ENCODE measurements at places on chromosomes 6 and 20. TPM values are rescaled to one million over a fixed set of nuclear protein-coding genes. Genes with fewer than 3 reads are reported as not detected.

DNA sequence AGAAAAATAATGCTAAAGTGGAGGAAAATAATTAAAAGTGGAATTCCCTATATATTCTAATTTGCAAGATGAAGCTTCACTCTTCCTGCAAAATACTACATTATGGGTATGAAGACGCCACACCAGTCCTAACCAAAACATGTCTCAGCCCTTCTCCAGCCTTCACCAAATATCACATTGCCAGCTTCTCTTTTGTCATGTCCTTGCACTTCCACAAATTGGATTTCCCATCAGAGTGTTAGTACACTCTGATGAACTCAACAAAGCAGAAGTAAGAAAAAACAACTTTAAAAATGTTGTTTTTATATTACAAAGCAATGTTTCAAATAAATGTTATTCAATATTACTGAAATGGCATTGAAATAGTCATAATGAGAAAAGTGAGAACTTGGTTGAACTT lies 62.4 kb upstream of the RNF146 start:
- no peak for DNase-seq

- no peak for DNase-seq
Measured at GRCh38 chr20:41030061-41030460, 1.4 kb downstream of the TOP1 start.

DNA sequence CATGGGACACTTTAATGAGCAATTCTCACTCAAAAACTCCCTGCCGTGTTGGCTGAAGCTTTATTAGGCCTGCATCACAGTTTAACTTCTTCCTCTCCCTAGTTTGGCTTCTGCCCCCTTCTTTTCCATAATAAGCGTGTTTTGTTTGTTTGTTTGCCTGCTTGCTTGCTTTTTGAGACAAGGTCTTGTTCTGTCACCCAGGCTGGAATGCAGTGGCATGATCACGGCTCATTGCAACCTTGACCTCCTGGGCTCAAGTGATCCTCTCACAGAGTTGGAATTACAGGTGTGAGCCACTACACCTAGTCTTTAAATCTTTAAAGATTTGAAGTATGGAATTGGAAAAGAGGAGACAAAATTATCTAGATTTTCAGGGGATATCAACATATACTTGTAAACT lies 25.4 kb upstream of the DNAAF9 start:
- DNase-seq = no peak

DNA sequence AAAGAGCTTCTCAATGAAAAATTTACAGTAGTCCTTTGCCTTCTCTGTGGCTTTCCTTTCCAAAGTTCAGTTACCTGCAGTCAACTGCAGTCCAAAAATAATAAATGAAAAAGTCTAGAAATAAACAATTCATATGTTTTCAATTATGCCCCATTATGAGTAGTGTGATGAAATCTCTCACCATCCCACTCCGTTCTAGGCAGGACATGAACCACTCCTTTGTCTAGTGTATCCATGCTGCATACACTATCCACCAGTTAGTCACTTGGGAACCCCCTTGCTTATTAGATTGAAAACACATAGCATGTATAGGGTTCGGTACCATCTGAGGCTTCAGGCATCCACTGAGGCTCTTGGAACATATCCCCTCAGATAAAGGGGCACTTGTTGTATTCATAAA lies 80.6 kb upstream of the EYA4 start:
- no peak for DNase-seq

GRCh38 chr20:51832276-51832675 lies 30.0 kb upstream of the SALL4 start:
- DNase-seq = no peak

- DNase-seq = no peak
Measured at GRCh38 chr6:142683714-142684141, 261.2 kb downstream of the HIVEP2 start.

DNA sequence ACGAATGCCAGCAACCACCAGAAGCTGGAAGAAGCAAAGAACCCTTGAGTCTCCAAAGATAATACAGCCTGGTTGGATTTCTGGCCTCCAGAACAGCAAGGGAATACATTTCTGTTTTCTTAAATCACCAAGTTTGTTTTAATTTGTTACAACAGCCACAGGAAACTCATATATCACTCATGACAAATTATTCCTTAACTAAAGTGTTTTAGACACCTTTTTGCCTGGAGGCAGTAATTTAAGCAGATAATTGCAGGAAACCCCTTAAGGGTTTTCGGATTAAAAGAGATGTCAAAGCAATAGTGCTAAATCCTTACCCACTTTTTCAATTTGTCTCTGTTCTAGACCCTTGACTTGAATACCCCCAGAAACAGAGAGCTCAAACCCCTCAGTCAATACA lies 1050.0 kb downstream of the EPHA7 start:
- DNase-seq = no peak

GRCh38 chr6:35730745-35731413 lies 6.0 kb upstream of the ARMC12 start:
- no peak for DNase-seq

- no peak for DNase-seq
Measured at GRCh38 chr20:54015496-54015895, 54.9 kb downstream of the BCAS1 start.

DNA sequence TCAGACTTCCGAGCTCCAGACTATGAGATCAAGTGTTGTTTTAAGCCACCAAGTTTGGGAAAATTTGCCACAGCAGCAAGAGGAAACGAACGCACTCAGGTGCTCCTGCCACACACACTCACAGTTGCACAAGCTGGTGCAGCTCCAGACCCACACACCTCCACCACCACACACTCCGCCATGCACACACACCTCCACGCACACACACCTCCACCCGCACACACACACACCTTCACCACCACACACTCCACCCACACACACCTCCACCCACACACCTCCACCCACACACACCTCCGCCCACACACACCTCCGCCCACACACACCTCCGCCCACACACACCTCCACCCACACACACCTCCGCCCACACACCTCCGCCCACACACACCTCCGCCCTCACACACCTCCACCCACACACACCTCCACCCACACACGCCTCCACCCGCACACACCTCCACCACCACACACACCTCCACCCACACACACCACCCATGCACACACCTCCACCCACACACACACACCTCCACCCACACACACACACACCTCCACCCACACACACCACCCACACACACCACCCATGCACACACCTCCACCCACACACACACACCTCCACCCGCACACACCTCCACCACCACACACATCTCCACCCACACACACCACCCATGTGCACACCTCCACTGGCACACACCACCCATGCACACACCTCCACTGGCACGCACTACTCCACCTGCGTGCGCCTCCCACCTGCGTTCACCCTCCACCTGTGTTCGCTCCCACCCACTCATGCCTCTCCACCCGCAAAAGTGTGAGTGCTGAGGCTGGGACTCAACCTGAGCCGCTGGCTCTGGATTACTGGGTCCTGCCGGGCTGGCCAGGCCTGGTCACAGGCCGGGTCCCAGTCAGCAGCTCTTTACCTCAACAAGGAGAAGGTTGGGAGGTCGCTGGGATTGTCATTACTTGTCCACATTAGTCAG lies 175.6 kb downstream of the BMP7 start:
- DNase-seq = no peak

DNA sequence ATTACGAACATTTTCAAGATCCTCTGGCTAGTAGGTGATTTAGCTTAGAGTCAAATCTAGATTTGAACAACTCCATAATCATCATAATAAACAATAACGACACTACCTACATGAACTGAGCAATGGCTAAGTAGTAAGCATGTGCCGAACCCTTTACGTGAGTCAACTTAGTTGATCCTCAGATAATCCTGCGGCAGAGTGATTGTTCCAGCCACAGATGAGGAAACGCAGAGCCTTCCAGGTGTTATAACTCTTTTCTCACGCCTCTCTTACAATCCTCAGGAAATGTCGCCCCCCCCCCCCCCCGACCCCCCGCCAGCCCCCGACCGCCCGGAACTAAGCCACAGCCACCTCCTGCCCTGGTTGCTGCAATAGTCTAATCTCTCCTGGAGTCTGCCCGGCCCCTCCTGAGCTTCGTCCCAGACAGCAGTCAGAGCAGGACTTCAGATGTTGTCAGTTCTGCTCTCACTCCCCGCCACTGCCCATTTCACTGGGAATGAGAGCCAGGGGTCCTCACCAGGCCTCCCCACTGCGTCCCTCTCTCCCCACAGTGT lies 141.5 kb upstream of the AGPAT4 start:
- no peak for DNase-seq

GRCh38 chr6:40848038-40848437 lies 191.0 kb downstream of the UNC5CL start:
- peak; percentile 66 for DNase-seq

GRCh38 chr6:112752305-112752704 lies 405.2 kb downstream of the RFPL4B start:
- DNase-seq = no peak

DNA sequence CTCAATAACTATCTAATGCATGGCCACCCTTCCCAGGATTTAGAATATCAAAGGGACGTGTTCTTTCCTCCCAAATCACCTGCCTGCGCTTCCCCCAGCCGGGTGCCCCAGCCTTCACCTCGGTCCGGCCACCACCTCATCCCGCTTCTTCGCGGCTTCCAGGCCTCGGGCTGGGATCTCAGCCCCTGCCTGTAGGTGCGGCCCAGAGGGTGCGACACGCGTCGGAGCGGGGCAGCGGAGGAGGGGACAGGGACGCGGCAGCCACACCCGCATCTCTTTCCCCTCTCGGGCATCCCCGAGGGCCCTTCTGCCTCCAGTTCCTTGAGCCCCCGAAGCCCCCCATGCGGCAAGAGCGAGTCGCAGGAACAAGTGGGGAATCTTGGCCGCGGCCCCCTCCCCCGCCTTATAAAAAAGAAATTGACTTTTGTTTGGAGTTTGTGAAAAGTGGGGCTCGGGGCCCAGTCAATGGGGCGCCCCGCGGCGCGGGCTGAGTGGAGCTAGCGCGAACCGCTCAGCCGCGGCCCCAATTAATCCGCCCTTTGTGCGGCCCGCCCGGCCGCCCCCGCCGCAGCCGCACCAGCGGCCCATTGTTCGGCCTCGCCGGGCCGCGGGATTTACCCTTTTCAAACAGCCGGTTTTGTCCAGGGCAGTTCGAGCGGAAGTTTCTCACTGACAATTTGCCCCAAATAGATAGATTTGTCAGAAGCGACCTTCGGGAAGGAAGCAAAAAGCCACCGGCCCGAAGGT lies 8.4 kb upstream of the NR2E1 start:
- DNase-seq = no peak

GNMT gene
- not detected for total RNA-seq

GSTA2 gene
- total RNA-seq = not detected

FOXQ1 gene
- total RNA-seq = 0.72 TPM

KCNQ5 gene
- total RNA-seq = 35.5 TPM

NNAT gene
- not detected for total RNA-seq

BANF2 gene
- total RNA-seq = not detected

HLA-DQB1 gene
- not detected for total RNA-seq

OR11A1 gene
- total RNA-seq = not detected

CLPSL1 gene
- total RNA-seq = not detected

AURKA gene
- 37.1 TPM for total RNA-seq

TUBB2B gene
- total RNA-seq = 0.74 TPM

NFKBIL1 gene
- total RNA-seq = 13.1 TPM

MEP1A gene
- total RNA-seq = not detected

SLC17A2 gene
- not detected for total RNA-seq

Data from HFFc6 (cell line).